Esophagus squamous epithelium (tissue), 5 donors: ENCODE measurements at places on chromosomes 3 and 15.

DNA sequence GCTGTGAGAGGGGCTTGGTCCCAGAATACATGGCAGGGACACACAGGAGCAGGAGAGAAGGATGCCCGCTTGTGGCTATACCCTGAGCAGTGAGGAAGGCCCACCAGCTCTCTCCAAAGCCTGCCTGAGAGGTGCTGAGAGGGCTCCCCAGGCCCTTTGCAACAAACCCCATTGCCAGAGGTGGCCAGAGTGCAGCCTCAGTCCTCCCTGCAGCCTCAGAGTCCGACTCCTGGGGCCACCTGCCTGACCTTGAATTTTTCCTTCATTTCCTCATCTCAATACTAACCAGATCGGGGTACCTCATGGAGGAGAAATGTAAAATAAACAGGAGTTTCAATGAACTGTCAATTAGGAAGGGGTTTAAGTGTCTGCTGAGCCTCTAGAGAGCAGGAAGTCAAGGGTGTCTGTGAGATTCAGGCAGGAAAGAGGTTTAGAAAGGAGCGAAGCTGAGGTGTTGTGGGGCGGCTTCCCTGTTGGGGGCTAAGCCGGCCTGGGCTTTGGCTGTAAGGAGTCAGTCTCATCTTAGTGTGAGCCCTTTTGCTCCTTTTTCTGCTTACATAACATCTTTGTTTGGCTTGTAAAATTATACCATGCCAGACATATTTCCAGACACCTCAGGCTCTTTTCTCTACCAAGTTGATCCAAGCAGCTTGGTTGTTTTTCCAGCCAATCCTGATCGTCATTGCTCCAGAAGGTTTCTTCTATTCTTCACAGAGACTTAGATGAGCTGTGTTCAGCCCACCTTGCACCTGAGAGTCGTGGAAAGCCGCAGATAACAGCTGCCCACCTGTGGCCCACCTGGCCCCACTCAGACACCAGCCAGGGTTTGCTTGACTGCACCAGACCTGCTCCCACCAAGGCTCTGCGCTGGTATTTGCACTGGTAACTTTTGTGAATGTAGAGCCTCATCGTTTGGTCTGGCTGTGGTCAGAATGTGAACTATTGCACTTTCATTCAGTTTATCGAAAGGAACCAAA lies 36.7 kb downstream of the CMTM7 start:
- no peak for DNase-seq

- no peak for DNase-seq
These were observed 33.7 kb downstream of the HGD start for GRCh38 chr3:120648290-120648689.

DNA sequence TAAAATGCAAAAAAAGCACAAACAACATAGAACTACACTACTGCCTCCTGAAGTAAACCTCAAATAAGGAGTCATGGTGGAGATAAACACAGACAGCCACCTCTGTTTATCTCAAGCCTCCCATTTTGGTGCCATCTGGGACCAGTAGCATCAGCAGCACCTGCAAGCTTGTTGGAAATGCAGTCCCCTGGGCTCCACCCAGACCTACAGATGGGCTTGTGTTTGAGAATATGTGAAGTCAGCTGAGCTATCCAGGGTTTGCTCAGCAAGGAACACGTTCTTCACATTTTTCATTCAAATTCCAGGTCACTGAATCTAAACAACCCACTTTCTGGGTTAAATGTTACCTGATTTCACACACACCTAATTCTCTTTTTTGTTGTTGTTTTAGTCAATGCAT lies 45.5 kb downstream of the RASGRF1 start:
- DNase-seq: no peak

DNA sequence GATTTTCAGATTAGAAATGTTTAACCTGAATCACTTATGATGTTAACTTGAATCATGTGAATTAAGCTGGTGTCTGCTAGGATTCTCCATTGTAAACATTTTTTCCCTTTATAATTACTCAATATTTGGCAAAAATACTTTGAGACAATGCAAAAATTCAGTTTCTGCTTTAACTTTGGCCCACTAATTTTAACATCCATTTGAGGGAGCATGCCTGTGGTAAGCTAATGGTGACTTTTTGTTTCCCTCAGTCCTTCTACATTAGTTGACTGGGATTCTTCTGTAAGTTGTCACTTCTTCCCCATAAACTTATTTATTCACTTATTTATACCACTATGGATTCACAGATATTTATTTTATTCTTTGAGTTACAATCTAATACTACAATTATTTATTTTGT lies 59.3 kb downstream of the PIK3R4 start:
- DNase-seq: no peak

GRCh38 chr3:7504886-7505775 lies 644.2 kb downstream of the GRM7 start:
- DNase-seq: no peak

DNA sequence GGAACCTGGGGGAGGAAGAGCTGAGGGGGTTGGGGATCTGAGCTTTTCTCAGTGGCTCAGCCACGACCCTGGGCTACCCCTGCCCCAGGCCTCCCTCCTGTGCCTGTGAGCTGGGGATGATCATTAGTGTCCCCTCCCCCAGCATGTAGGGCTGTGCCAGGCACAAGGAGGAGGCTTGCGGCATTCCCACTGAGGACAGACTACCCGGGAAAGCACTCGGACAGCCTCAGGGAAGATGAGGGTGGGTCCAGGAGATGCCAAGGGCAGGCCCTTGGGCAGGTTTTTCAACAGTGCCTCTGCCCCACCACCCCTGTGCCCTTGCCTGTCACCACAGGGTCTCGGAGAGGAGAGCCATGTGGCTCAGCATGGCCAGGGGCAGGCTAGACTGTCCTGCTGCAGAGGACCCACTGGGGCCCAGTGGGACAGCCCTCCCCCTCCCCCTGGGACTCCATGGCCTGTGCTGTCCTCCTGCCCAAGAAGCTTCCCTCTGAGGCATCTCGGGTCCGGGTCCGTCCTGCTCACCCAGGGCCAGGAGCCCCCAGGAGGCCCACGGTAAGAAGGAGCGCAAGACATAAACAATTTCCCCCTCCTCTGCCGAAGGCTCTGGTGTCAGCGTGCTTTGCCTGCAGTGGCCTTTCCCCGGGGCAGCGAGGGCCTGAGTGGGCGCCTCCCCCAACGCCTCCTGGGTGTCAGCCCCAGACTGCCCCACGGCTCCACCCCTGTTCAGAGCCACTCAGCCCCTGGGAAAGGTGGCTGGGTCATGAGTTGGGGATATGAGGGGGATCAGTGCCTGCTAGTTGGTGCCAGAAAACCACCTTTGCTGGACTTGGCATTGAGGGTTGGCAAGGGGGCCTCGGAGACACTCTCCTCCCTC lies 192.5 kb downstream of the GOLGA6L6 start:
- DNase-seq: no peak

GRCh38 chr3:119973018-119973646 lies 121.1 kb downstream of the GSK3B start:
- no peak for DNase-seq

DNA sequence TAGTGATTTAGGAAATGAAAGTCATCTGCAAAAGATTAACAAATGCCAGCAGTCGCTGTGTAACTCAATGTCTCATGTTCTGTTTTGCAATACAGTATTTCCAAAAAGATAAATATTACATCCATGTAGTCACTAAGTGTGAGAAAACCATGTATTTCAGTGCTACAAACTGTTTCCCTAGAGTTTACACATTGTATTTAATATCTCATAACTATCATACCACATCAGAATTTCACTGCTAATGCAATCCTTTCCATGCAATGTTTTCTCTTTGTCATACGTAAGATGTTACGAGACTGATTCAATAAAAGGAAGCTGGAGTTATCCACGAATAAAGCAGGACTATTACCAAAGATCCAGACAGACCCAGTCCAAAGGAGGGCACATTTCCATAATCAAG lies 269.4 kb downstream of the GBE1 start:
- DNase-seq: no peak

GRCh38 chr3:44722103-44722401 lies 7.4 kb upstream of the ZNF501 start:
- DNase-seq: no peak

- DNase-seq: no peak
These were observed 160.5 kb upstream of the NR2E3 start for GRCh38 chr15:71649894-71650293.

DNA sequence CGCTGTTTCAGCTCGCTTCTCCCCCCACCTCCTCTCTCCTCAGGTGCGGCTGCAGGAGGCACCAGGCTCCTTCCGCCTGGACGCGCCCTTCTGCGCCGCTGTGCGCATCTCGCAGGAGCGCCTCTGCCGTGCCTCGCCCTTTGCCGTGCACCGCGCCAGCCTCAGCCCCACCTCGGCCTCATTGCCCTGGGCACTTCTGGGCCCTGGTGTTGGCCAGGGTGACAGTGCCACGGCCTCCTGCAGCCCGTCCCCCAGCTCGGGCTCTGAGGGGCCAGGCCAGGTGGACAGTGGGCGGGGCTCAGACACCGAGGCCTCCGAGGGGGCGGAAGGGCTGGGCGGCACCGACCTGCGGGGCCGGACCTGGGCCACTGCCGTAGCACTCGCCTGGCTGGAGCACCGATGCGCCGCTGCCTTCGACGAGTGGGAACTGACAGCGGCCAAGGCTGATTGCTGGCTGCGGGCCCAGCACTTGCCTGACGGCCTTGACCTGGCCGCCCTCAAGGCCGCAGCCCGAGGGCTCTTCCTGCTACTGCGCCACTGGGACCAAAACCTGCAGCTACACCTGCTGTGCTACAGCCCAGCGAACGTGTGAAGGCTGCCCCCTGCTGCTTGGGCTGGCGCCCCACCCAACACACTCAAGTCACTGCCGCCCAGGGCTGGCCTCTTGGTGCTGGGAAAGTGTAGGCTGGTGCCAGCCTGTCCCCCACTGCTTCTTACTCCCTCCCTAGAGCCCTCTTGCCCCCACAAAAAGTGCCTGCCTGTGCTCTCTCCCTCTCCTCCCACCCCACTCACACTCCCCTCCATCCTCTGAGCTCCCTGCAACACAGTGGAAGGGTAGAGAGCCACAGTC lies 7.1 kb downstream of the ALG3 start:
- no peak for DNase-seq

DNA sequence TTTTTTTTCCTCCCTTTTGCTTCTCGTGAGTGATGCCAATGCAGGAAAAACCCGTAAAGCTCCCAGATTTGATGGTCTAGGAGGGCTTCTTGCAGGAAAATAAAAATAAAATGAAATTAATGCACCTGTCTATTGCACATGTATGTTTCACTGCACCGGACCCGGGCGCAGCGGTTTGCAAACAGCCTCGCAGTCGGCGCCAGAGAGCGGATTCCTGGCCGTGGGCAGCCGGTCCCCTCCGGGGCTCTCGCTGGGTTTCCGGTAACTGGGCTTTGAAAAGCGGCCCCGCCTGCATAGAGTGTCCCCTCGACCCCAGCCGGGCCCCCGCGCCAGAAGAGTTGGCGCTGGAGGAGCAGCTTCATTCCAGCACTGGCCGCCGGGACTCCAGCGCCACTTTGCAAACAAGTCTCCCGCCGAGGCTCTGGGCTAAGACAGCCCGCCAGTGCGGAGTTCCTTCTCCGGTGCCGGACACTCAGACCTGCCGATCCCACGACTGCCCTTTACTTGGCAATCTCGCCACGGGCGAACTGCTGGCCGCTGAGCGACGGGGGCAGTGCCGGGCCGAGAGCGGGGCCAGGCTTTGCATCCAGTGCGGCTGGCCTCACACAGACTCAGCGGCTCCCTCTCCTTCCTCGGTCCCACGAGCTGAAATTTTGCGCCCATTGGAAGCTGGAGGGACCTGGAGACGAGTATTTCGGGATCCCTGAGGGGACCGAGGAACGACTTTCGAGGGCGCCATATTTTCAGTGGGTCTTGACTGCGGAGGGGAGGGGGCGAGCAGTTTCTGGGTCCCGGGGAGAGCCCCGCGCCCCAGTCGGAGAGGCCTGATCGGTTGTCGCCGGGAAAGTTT lies 225.9 kb upstream of the C2CD4B start:
- no peak for DNase-seq

- no peak for DNase-seq
These were observed 664 bp downstream of the PARP3 start for GRCh38 chr3:51942603-51943450.

GRCh38 chr15:82832601-82833361 lies 23.4 kb downstream of the WHAMM start:
- DNase-seq: no peak
